ENCODE measurements at places on chromosomes 16 and 17.

DNA sequence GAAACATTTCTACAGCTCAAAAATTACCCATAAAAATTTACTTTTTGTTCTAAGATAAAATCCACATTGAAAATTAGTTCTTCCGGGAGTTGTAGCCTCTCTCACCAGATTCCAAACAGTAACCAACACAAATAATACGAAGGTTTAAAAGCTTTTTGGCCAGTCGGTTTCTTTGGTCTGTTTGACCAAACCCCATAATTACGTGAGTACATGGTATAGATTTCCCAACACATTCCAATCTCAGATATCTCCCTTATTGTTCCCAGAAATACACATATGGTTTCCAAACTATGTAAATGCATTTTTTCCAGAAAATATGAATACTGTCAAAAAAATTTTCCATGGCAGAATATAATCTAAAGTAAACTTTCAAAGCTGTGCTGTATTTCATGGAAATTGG lies 722.0 kb downstream of the KCNJ2 start:
- no peak for DNase-seq

GRCh38 chr17:28812748-28813377 lies 29.7 kb downstream of the FAM222B start:
- no peak for DNase-seq

DNA sequence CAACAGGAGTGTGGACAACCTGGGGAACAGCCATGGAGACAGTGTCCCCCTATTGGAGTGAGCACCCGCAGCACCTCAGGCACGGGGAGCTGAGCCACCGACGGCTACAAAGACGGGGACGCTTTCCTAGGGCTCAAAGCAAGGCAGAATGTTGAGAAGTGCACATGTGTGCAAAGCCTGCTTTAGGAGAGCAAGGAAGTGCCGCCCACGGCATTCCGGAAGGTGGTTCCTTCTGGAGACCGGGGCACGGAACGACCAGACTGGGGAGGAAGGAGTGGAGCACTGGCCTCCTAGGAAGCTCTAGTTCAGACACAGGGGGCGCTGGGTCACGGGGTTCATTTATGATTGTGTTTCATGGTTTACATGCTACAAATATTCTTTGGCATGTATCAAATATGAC lies 52.2 kb downstream of the TBC1D16 start:
- peak; percentile 31 for DNase-seq

- peak; percentile 75 for DNase-seq
Observed at GRCh38 chr17:10737168-10737622, 7.4 kb upstream of the TMEM220 start.

GRCh38 chr17:17514993-17515933 lies 19.1 kb upstream of the RASD1 start:
- DNase-seq = peak; percentile 87

GRCh38 chr17:5587438-5588032 lies 3.2 kb upstream of the NLRP1 start:
- DNase-seq = no peak

GRCh38 chr16:9969580-9969979 lies 212.6 kb downstream of the GRIN2A start:
- DNase-seq = no peak

GRCh38 chr16:3999479-4000325 lies 116.5 kb downstream of the ADCY9 start:
- DNase-seq = no peak

GRCh38 chr16:2842340-2843000 lies 12.4 kb downstream of the ZG16B start:
- DNase-seq = peak; percentile 80

DNA sequence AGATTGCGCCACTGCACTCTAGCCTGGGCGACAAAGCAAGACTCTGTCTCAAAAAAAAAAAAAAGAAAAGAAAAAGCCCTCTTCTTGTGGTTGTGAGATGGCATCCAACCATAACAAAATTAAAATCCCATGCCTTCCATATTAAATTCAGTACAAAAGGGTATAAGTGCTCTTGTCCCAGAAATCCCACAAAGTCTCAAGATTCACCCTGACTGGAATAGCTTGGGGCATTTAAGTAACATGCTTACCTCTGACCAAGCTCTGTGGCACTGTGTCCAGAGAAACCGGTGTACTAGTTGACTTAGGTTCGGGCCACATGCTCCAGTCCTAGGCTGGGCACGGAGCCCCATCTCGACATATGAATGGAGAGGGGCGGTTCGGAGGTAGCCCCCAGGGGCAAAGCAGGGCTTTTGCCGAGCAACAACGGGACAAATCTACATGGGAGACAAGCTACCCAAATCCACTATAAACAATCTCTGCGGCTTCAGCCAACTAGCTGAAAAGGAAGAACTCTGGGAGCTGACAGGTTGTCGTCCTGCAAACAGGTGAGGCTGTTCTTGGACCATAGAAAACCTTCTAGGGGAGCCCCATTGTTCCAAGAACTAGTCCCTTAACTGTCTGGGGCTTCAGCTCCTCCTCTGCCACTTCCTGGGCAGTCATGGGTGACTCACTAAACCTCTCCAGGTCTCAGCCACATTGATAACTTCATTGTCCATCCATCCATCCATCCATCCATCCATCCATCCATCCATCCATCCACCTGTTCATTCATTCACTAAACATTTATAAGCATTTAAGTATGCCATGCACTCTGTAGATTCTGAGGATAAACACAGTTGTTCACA lies 10.3 kb upstream of the IL4R start:
- no peak for DNase-seq

DNA sequence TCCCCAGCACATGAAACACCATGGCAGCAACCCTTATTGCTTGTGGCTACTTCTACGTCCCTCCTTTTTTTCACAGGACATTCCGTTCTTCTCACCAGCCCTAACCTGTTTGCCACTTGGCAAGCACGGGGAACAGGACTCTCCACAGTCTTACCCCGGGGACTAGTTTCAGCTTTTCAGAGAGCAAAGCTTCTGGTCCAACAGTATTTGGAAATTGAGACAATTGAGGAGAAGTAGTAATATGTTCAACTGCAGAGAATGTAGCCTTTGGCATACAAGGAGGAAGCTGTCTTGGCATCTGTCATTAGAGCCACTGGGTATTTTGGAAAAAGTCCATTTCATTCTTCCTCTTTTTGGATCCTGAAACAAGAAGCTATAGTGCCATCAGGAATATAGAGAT lies 65.7 kb downstream of the MAP2K6 start:
- no peak for DNase-seq

- no peak for DNase-seq
Observed at GRCh38 chr17:76125922-76126321, 15.1 kb downstream of the FOXJ1 start.

DNA sequence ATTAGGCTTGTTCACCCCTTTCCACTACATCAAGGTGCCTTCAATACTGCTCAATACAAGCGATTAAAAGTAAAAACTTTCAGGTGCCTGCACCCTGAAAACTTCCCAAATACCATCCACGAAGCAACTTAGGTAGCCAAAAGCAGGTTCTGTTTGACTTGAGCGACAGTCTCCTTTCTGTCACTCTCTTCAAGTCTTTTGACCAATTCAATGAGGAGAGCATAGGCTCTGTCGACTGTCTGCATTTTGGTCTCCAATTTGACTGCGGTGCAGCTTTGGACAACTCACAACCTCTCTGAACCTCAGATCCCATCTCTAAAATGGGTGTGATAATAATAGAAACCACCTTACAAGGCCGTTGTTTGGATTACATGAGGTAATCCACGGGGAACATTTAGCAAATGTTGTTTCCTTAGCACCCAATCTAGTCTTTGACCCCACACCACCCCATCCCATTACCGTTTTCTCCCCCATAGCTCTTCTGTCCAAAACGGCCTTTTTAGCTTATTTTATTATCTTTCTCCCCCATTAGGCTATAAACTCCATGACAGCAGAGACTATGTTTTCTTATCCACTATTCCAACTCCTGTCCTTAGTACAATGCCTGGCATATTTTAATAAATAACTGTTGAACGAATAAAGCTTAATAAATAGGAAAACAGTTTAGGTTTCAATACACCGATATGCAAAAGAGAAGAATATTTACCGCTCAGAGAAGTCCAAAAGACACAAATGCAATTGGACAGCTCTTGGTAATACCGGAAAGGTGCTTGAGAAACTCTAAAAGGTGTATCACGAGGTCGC lies 999 bp downstream of the MARF1 start:
- no peak for DNase-seq

- no peak for DNase-seq
Observed at GRCh38 chr16:15950869-15951268, 1.5 kb downstream of the ABCC1 start.

DNA sequence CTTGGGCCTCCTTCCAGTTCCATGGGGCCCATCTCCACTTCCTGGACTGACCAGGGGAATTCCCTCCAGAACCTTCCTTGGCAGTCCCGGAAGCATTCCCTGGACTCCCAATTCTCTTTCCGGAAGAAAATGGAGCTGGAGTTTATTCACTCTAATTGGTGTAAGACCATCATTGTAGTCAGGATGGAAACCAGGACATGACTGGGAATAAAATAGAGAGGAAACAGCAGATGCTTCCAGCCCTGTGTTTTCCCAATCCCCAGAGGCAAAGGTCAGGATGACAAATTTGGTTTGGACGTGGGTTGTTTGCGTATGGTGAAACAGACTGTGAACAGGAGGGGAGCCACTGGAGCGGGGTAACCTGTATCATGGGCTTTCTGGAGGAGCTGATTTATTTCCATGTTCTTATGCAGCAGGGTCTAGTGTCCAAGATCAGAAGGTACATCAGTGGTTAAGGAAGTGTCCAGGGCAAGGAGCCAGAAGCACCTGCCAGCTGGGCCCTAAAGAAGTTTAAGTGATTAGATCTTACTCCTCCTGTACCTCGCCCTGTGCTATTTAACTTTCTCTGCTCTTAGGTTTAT lies 8.5 kb upstream of the LONP2 start:
- no peak for DNase-seq

GRCh38 chr16:28609631-28610594 lies at the start of gene SULT1A1:
Gene SULT1A1, minus strand, starts transcription at chr16:28610044. Its CDS starts 1,189 bp downstream, at chr16:28608855.
- DNase-seq = peak; percentile 42

DNA sequence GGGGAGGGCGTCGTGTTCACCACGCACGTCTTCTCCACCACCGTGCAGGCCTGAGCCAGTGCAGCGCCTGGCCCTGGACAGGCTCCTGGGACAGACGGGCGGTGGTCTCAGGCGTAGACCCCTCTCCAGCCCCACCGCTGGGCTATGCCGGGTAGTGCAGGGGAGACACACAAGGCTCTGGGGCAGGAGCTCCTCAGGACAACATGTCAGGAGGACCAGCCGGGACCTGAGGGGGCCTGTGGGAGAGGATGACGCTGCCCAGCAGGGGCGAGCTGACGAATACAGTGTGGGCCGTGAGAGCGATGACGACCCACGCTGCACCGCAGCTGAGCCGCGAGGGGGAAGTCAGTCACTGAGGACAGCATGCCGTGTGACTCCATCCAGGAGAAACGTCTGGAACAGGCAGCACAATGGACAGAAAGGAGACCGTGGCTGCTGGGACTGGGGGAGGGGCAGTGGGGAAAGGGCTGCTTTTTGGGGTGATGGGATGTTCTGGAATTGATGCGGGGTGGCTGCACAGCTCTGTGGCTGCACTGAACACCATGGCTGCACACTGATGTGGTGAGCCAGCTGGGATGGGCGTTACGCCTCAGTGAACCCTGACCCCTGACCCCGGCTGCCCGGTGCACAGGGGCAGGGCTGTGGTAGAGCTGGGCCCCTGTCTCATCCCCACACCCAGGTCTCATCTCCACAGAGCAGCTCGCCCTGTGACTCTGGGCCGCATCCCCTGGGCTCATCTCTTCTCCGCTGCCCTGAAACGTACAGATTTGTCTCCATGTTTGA lies 20.2 kb downstream of the DNASE1 start:
- DNase-seq = peak; percentile 60

- peak; percentile 74 for DNase-seq
Observed at GRCh38 chr17:3843935-3844516, 2.0 kb downstream of the NCBP3 start.

- DNase-seq = no peak
Observed at GRCh38 chr16:13439766-13440165, 480.2 kb upstream of the ERCC4 start.

- no peak for DNase-seq
Observed at GRCh38 chr17:69997332-69997731, 77.7 kb upstream of the KCNJ16 start.

DNA sequence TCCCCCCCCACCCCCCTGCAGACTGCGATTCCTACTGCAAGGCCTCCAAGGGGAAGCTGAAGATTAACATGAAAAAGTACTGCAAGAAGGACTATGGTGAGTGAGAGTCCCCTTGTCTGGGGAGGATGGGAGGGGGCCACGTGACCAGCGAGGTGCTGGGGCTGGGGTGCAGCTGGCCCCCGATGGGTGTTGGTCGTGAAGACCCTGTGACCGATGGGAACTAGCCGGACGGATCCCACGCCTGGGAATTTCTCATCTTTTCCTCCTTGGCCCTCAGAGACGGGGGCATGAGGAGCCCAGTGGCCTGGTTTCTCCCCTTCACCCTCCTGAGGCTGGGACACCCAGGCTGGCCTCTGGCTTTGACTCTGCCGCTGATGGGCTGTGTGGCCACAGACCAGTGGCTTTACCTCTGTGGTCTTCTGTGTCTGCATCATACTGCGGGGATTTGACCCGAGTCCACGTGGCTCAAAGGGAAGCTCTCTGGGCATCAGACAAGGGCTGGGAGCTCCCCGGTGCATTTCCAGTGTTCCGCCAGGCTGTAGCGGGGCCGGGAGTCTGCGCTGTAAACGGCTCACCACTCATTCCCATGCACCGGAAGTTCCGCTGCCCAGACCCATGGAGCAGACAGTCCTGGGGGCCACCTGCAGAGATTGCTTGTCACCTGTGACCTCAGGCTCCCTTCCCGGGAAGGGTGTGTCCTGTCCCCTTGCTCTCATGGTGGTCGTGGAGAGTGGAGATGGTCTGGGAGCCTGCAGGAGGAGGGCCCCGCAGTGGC lies 200.0 kb downstream of the NTN1 start:
- DNase-seq = no peak
